NCI-H2227 treated with DMSO at 0.1 percent for 48 hours (cell line): ENCODE measurements at places on chromosomes 16 and 17.

- DNase-seq, result no peak
These were observed 162.0 kb upstream of the RPH3AL start for GRCh38 chr17:514584-514983.

DNA sequence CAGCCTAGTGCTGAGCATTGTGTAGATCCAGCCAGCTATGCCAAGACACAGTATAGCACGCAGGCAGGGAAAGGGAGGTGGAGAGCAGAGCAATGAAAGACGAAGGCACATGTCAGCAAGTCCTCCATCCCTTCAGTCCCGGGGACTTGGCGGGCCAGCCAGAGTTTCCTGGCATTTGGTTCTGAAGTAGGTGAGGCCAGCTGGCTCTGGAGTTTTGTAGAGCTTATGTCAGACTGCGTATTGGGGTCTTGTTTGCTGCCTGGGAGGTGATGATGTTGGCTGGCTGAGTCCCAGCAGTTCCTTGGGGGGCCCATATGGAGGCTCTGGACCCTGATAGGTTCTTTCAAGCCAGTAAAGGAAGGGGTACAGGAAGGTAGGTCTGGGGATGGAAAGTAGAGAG, 55.7 kb upstream of the AKTIP start:
- no peak for DNase-seq

- no peak for DNase-seq
These were observed 41.8 kb downstream of the TNRC6C start for GRCh38 chr17:78000341-78000740.

DNA sequence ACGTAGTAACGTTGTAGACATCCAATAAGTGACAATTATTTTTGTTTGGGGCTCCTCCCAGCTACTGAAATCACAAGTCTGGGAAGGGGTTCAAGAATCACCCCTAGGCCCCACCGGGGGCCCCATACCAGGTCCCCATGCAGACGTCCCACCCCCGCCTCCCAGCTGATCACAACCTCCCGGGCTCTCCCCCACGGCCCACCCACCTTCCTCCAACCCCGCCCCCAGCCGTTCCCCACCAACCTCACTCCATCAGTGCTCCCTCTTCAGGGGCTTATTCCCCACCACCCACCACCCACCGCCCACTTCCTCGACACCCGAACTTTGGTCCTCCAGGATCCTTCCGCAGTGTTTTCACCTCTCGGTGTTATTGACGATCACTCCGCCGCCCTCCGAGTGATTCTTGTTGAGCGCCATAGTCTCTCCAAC, 240 bp downstream of the WBP2 start:
- no peak for DNase-seq

DNA sequence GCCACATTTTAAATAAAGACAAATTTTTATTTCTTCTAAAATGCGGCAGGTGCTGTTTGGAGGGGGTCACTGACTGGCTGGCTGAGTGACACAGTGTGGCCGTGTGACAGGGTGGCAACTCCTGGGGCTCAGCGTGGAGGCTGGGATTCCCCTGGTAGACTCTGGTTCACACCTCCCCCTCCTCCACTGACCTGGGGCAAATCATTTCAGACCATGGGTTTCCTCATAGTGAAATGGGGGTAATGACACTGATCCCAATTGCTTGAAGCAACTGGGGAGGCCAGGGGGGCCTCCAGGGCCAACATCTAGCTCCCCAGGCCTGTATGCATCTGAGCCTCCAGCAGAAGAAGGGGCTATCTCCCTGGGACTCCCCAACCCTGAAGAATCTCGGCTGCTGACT, 6.6 kb downstream of the HSD11B2 start:
- no peak for DNase-seq

DNA sequence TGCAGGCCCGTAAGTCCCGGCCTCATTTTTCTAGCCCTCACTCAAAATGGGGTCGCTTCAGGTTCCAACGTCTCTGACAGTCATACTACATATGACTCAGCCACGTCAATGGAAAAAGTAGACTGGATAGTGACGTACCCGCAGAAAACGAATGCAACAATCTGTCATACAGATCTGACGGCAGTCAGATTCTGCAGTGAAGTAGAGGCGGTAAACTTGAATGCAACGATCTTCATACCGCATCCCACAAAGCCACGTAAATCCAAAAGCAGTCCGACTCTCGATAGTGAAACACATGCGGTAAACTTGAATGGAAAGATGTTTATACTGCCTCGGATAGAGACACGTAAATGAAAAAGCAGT, 38.4 kb upstream of the ARL4D start:
- peak; percentile 77 for DNase-seq

DNA sequence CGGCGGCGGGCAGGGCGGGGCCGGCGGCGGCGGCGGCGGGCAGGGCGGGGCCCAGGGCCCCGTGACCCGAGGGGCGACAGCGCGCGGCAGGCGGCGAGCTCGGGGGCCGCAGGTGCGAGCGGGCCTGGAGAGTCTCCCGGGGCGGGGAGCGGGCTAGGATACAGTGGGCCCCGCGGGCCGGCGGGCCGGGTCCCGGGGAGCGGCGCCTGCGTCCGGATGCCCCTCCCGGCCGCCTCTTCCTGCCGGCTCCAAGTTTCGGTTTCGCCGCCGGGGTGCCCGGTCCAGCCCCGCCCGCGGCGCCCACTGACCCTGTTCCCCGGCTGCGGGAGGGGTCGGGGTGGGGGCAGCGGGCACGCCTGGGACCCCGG, at the start of gene RNF213:
RNF213 (plus strand) TSS at position 62 of the 368 bp plus-strand sequence. CDS start 2,830 bp downstream, outside the sequence.
- no peak for DNase-seq

DNA sequence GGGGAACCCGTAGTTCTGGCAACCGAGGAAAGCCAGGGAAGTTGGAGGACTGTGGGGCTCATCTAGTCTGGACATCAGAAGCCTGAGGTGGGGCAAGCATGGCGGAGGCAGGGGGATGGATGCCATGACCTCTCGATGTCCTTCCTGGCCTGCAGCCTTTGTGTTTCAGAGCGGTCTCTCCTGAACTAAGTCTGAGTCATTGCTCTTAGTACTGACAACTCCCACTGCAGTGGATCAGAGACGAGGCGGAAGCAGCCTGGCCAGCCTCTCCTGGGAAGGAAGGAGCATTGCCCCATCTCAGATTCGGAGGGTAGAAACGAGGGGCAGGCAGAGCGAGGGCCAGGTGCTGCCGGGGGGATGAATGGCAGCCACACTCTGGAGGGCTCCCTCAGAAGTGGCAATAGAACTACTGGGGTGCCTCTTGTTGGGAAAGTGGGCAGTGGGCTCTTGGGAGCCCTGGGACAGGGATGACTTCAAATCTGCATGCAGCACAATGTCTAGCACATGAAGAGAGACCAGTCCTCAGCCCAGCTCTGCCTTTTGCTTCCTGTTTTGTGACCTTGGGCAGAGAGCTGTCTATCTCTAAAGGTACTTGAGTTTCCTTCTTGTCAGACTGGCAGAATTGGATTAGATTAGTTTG, 3.6 kb upstream of the STAC2 start:
- DNase-seq, result no peak

- DNase-seq, result no peak
These were observed 38.0 kb downstream of the CUEDC1 start for GRCh38 chr17:57916925-57917858.

DNA sequence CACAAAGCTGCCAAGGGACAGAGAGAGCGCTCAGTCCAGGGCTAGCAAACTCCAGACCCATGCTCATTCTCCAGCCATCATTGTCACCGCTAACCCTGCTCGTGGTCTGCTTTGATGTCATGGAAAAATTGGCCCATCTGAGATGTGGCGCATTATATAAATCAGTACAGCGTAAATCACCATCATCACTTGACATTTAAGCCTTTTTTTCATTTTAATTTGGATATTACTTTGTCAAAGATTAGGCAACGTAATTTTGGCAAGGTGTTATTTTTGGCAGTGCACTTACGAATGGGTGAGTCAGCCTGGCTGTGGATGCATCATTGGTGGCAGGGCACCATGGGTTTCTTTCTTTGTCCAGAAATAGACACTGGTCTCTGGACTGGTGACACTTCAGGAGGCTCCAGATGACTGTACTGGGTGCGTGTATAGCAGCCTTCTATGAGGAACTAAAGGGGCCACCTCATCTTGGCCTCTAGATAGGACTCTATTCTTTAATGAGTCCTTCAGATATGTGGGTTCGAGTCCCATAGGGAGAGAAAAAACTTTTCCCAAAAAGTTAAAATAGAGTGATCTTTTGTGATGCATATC, 166.3 kb downstream of the MSI2 start:
- DNase-seq, result no peak

DNA sequence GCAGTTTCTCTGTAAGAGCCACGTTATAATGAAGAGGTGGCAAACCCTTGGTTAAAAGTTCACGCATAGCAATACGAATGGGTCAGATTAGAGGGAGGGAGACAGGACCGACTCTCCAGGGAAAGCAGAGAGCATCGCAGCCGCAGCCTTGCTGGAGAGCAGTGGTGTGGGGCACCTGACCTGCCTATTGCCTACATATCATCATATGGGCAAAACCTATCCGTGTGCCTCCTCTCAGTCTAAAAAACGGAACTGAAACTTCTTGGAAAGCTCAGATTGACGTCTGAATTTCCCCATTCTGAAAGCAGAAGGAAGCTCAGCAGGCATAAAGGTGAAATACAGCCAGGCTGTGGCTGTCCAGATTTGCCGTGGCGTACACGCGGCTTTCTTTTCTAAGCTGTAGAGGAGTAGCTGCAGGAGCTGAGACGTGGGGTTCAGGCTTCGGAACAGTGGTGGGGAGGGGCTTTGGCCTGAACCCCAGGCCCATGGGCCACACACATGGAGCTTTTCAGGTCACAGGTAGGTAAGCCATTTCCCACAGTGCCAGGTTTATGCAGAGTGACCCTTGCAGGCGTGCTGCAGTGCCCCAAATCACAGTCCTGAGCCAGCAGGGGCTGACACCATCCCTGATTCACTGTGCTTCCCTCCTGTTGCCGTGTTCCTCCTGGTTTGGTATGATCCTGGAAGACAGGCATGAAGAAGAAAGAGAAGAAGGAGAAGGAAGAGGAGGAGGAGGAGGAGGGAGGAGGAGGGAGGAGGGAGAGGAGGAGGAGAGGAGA, 41.6 kb upstream of the TNRC6C start:
- DNase-seq, result peak; percentile 15

DNA sequence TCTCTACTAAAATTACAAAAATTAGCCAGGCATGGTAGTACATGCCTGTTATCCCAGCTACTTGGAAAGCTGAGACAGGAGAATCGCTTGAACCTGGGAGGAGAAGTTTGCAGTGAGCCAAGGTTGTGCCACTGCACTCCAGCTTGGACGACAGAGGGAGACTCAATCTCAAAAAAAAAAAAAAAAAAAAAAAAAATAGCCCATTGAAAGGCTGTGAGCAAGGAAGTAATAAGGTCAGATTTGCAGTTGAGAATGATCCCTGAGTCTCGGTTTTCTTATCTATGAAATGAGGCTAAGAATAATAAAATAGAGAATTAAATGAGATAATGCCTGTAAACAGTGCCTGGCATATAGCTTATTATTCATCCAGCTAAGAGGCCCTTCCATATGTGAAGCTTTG, 1.3 kb upstream of the PDK2 start:
- DNase-seq, result no peak

- no peak for DNase-seq
These were observed 9.7 kb upstream of the CFAP20 start for GRCh38 chr16:58138852-58139251.

- DNase-seq, result peak; percentile 26
These were observed 113.4 kb downstream of the ENGASE start for GRCh38 chr17:79188048-79188447.

DNA sequence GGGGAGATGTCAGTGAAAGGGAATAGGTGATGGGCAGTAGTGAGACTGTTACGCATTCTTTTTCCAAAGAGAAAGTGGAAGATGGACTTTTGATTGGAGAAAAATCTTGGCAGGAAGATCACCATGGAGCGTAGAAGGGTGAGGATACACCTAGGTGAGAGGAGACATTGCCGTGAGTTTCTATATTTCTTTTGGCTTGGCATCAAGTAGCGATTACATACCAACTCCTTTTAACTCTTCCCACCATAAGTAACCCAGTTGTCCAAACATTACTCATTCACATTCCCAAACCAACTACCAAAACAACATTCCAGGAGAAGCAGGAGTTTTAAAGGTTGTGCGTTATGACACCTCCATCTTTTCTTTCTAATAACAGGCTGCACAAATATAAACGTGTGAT, 10.7 kb upstream of the KRT28 start:
- DNase-seq, result no peak

DNA sequence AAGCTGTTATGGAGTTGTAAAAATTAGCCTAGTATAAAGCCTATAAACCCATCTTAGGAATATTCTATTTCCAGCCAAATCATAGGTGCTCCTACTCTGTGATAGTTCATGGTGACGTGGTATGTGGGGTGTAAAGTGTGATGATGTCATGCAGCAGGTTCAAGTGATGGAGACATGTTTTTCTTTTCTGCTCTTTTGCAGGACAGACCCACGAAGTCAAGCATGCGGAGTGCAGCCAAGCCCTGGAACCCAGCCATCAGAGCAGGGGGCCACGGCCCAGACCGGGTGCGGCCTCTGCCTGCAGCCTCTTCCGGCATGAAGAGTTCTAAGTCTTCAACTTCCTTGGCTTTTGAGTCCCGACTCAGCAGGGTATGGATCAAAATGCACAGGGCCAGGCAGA, 87.3 kb downstream of the SPECC1 start:
- DNase-seq, result no peak

DNA sequence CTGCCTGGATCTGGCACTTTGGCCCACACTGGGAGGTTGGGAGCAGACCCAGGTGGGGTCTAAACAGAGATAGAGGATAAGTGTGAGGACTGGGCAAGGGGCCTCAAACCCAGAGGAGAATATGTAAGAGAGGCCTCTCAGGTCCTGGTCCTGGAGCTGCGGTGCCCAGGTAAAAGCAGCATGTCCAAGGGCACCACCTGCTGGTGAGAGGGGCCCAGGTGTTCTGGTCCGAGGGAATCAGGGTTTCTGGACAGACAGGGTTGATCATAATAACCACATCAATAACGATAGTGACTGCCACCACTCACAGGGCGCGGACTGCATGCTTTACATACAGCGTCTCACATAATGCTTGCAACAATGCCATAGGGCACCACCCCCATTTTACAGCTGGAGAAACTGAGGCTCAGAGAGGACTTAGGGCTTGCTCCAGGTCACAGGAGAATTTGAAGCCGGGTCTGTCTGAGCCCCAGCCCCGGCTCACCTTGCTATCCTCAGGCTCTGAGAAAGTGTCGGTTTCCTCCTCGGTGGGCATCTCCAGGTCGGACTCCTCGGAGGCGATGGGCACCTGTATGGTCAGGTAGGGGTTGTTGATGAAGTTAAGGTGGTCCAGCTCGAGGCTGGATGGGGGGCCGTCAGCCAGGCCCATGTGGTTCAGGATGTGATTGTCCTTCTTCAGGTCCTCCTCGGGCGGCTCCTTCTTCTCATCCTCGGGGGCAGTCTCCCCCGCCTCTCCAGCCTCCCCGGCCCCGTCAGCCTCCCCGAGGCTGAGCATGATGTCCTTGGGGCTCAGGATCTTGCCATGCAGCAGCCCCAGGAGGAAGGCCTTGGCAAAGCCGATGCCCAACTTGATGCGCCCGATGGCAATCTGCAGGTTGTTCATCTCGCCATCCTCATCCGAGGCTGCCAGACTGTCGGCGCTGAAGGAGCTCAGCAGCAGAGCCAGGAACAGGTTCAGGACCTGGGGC, 19.1 kb upstream of the CD79B start:
- no peak for DNase-seq

GRCh38 chr17:19904924-19905323, 37.2 kb upstream of the ULK2 start:
- DNase-seq, result no peak

GRCh38 chr17:41446806-41447205, 6.0 kb upstream of the KRT38 start:
- DNase-seq, result no peak

- DNase-seq, result no peak
These were observed 14.6 kb upstream of the CIITA start for GRCh38 chr16:10862438-10862837.

- no peak for DNase-seq
These were observed 221.9 kb upstream of the GSE1 start for GRCh38 chr16:85391175-85391707.
